ENCODE measurements at places on chromosomes 6 and 20.
A peak's percentile ranks its signal among the peaks of the same experiment; 100 is the strongest.

- no peak for DNase-seq
Measured at GRCh38 chr6:137332637-137333280, 113.6 kb upstream of the IFNGR1 start.

- peak; percentile 39 for DNase-seq
Measured at GRCh38 chr6:4253604-4254231, 118.3 kb upstream of the ECI2 start.

GRCh38 chr6:110039981-110040383 is 61.9 kb downstream of the GPR6 start:
- DNase-seq, result no peak

DNA sequence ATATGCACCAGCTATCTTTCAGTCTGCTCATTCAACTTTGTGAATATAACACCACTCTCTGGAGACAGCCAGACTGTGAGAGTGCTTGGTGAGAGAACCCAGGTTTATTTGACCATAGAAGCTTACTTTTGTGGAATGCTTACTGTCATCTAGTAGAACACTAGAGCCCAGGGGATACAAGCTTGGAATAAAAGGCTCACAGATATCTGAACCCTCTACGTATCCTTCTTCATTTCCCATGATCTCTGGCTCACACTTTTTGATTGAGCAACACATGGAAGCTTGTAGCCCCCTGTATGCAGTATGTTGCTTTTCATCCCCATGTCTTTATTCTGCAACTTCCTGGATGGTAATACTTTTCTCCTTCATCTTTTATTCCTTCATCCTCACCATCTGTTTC is 835.3 kb upstream of the CITED2 start:
- DNase-seq, result no peak

DNA sequence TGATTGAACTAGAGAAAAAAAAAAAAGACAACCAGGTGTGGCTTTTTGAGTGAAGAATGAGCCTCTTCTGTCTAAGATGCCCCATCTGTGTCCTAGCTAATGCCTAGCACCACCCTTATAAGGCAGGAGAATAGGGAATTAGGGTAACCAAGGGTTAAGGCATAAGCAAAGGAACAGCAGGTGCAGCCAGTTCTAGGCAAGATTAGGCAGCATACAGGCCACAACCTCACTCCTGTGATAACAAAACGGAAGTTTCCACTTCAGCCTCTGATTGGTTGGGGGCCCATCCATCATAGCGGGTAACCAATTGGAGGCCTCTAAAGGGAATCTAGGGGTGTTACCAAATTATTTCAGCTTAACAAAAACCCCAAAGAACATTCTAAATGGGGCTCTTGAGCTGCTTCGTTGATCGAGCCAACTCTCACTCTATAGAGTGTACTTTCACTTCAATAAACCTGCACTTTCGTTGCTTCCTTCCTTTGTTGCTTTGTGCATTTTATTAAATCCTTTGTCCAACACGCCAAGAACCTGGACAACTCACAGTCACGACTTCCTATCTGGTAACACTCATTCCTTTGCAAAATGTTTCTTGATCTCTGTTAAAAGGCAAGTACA is 61.9 kb upstream of the TAGAP start:
- DNase-seq, result peak; percentile 60

DNA sequence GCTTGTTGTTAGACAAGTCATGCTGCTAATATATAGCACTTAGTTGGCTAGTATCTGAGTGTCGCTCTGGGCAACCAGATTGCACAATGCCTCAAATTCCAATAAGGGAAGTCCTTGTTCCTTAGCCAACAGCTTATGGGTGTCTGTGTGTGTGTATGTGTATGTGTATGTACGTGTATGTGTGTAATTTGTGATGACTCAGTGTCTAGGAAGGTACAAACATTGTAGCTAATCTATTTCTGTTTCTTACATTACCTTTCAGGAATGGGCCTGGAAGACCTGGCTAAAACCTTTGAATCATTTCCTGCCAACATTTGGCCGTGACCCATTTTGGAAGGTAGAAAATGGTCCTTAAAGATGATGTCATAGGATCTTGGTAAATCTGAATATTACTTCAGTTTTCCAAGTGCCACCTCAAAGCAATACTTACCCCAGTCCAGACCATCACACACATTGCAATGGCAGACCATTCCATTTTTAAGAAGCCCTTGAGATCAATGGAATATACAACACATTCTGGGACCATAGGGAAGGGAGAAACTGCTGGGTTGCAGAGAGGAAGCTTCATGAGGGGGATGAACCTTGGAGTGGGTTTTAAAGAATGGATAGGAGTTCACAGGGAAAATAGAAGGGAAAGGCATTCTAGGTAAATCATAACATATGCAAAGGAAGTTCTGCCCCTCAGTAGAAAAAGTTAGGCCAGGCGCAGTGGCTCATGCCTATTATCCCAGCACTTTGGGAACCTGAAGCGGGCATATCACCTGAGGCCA is 25.1 kb downstream of the NEDD9 start:
- DNase-seq, result no peak

- no peak for DNase-seq
Measured at GRCh38 chr20:21421601-21422236, 24.4 kb upstream of the NKX2-4 start.

DNA sequence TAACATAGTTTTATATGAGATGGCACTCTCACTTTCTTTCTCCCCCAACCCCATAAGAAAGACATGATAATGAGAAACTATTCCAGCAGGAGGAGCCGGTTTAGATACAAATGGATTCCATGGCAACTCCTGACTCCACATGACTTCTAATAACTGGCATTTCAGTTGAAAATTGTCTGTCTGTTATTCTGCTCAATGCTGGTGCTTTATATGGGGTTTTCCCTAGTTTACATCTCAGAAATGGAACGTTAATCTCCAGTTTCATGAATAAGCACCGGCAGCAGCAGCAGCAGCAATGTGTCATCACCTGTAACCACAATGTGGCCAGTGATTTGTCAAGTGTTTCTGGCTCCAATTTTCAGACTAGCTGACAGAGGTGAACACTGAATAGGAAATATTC is 8.0 kb upstream of the SIM1 start:
- no peak for DNase-seq

- DNase-seq, result no peak
Measured at GRCh38 chr6:69985180-69985579, 118.8 kb downstream of the COL19A1 start.

- no peak for DNase-seq
Measured at GRCh38 chr6:73564578-73565345, 43.9 kb upstream of the EEF1A1 start.

- DNase-seq, result no peak
Measured at GRCh38 chr6:123909989-123910388, 106.3 kb downstream of the NKAIN2 start.

- peak; percentile 67 for DNase-seq
Measured at GRCh38 chr20:1827974-1828785, 67.0 kb upstream of the SIRPA start.

DNA sequence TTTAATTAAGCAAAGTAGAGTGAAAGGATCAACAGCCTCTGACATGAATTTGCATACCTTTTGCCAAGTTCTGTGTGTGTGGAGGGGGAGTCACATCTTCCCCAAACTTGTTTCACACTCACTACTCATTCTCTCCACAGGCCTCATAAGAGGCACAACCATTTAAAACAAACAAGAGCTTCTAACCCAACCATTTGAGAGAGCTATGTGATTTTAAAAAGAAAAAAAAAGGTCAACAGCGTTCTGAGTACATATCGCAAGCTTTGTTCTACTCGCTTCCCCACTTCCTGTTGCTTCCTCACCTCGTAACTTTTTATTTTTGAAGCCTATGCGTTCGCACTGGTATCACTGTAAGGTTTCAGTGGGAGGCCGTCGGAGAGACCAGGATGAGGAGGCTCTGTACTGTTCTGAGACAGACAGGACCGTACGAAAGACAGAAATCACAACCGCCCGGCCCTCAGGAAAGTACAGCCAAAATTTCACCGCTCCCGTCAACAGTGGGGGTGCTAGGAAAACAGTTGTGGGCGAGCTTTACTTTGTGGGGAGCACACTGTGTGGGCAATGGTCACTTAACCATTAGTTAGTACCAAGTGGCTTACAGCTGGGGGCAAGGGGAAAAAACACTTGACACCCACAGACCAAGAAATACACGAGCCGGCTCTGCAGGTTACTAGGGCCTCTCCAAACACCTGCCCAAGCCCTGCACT is 61.3 kb downstream of the TRERF1 start:
- no peak for DNase-seq

Data from frontal cortex (tissue), 4 donors.